ENCODE measurements at places on chromosomes 11 and 22. TPM values are rescaled to one million over a fixed set of nuclear protein-coding genes. Genes with fewer than 3 reads are reported as not detected.

The CRYBB2 gene
- not detected for total RNA-seq

GRCh38 chr11:68460741-68461574, at the start of gene PPP6R3:
Gene PPP6R3, plus strand, starts transcription at chr11:68460752. Its CDS starts 76,913 bp downstream, at chr11:68537665.
- DNase-seq = peak; percentile 34
- peaks cover 22% of the 10 kb centered on the region for H3K4me1 ChIP-seq
- H3K27me3 ChIP-seq = no peaks in the 10 kb centered on the region
- H3K36me3 ChIP-seq = no peaks in the 10 kb centered on the region
- H3K4me3 ChIP-seq = peak within 1 kb of the TSS; percentile 81
- peak within 1 kb of the TSS; percentile 92 for H3K27ac ChIP-seq

DNA sequence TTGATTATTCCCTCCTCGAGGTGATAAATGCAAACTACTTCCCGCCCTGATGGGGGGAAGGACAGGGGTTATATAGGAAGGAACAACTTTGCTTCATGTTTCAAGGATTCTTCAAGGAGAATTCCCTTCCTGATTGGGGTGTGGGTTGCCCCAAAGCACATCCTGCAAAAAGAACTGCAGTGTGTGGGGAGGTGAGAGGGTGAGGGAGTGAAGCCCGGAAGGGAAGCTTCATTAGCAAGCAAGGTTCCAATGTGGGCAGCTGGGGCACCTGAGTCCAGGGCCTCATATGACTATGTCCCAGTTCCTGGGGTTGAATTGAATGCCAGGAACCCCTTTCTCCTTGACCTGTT, 326.0 kb downstream of the MN1 start:
- H3K36me3 ChIP-seq = no peaks in the 10 kb centered on the region
- H3K4me3 ChIP-seq = no peak overlapping the region
- H3K27ac ChIP-seq = peak overlapping the region; percentile 79
- no peaks in the 10 kb centered on the region for H3K27me3 ChIP-seq

- no peaks in the 10 kb centered on the region for H3K27me3 ChIP-seq
- H3K36me3 ChIP-seq = no peaks in the 10 kb centered on the region
- H3K4me1 ChIP-seq = peaks cover 9% of the 10 kb centered on the region
These were observed 904 bp downstream of the SLC35F2 start for GRCh38 chr11:107857550-107858216.

DNA sequence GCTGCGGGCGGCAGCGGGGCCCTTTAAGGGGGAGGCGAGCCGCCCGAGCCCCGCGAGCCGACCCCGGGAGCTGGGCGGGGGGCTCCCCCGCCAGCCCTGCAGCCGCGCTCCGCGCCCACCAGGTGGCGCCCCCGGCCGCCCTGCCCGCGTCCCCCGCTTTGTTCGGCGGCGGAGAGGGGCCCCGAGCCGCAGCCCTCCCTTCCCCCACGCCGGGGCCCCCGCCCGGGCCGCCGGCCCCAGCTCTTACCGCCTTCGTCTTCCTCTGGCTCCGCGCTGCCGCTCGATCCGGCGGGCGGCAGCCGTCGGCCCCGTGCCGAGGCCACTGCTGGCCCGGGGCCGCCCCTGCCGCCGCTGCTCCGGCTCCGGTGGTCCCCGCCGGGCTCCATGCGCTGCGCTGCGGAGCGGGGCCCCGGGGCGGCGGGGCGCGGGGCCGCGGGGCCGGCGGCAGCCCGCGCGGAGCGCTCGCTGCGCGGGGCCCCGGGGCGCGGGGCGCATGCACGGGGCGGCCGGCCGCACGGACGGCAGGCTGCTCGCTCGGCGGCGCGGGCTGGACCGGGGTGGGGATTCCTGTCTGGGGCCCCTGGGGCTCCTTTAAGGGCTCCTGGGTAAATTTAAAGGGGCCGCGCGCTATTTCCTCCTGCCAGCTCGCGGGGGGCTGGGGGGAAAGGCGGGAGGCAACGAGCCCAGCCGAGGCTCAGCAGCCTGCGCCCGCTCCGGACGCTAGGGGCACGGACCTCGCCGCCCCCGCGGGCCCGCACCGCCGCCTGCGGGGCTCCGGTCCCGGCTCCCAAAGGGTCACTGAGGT, at the start of gene ZFTA:
Gene ZFTA, minus strand, starts transcription at position 539 of the 805 bp plus-strand sequence. Its CDS starts 153 bp downstream, at position 386.
- H3K36me3 ChIP-seq = no peaks in the 10 kb centered on the region
- H3K4me1 ChIP-seq = peaks cover 12% of the 10 kb centered on the region
- H3K4me3 ChIP-seq = peak within 1 kb of the TSS; percentile 82
- H3K27ac ChIP-seq = peak within 1 kb of the TSS; percentile 58

DNA sequence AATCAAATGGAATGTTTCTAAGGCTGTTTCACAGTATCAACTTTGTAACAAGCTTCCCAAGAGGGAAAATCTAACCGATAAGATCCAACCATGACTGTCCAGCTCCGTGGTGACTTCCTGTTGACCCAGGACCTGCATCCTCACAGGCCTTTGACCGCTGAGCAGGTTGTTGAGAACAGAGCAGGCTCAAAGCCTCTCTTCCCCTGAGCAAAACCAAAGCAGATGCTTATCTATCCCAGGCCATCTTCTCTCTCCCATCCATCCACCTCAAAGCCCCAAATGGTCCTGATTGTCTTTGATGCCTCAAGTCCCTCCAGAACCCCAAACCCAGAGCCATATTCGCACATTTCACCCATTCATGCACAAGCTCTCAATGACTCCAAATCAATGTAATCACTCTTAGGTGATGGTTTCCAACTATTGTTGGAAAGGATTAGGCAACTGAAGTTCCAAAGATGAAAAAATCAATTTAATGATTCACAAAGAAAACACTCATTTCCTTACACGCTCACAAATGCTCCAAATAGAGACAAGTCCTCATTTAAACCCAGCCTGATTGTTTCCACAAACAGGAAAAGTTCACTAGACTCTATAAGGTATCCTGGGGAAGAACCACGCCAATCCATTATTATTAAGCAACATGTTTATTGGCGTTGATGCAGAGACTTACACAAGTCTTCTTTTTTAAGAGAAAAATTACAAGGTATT, 48.7 kb downstream of the C11orf58 start:
- DNase-seq = peak; percentile 41
- peaks cover 40% of the 10 kb centered on the region for H3K4me1 ChIP-seq
- no peak overlapping the region for H3K4me3 ChIP-seq
- H3K36me3 ChIP-seq = no peaks in the 10 kb centered on the region
- H3K27me3 ChIP-seq = no peaks in the 10 kb centered on the region
- no peak overlapping the region for H3K27ac ChIP-seq

DNA sequence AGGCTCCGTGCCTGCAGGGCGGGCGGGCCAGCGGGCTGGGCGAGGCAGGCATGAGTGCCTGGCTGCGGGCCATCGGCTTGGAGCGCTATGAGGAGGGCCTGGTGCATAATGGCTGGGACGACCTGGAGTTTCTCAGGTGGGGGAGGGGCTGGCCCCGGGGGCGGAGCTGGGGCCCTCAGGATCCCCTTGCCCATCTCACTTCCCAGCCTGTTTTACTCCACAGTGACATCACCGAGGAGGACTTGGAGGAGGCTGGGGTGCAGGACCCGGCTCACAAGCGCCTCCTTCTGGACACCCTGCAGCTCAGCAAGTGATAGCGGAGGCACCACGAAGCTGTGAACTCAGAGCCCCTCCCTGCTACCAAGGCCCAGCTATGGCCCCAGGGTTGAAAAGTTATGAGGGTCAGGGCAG, 5.9 kb downstream of the PHOX2A start:
- peaks cover 26% of the 10 kb centered on the region for H3K36me3 ChIP-seq
- no peak overlapping the region for H3K27ac ChIP-seq

- no peaks in the 10 kb centered on the region for H3K27me3 ChIP-seq
- no peak overlapping the region for H3K27ac ChIP-seq
- DNase-seq = no peak
- H3K4me1 ChIP-seq = no peaks in the 10 kb centered on the region
- no peak overlapping the region for H3K4me3 ChIP-seq
- no peaks in the 10 kb centered on the region for H3K36me3 ChIP-seq
These were observed 131.2 kb upstream of the B3GAT1 start for GRCh38 chr11:134543241-134543640.

DNA sequence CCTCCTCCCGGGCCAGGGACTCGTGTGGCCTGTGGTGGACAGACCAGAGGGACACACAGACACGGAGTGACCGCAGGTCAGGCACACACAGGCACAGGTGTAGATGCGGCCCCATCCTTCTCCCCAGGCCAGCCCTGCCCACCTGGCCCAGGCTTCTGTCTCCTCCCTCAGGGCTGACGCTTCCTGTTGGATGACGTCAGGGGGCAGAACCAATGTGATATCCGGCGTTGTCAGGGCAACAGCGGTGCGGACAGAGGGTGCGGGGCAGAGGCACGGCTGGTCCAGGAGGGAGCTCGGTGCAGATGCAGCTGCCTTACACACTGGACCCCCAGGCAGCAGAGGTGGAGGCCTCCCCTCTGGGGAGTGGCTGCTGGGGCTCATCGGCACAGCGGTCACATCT, 2.9 kb upstream of the TUBGCP6 start:
- H3K4me1 ChIP-seq = peaks cover 40% of the 10 kb centered on the region
- no peak overlapping the region for H3K4me3 ChIP-seq
- DNase-seq = no peak
- no peaks in the 10 kb centered on the region for H3K36me3 ChIP-seq
- no peaks in the 10 kb centered on the region for H3K27me3 ChIP-seq
- peak overlapping the region; percentile 37 for H3K27ac ChIP-seq

GRCh38 chr22:31104869-31105268, 2.5 kb downstream of the SELENOM start:
- H3K27me3 ChIP-seq = no peaks in the 10 kb centered on the region
- peaks cover 31% of the 10 kb centered on the region for H3K4me1 ChIP-seq
- H3K27ac ChIP-seq = no peak overlapping the region
- DNase-seq = no peak
- no peak overlapping the region for H3K4me3 ChIP-seq
- H3K36me3 ChIP-seq = peaks cover 13% of the 10 kb centered on the region

- H3K4me3 ChIP-seq = no peak overlapping the region
- H3K4me1 ChIP-seq = no peaks in the 10 kb centered on the region
- H3K27ac ChIP-seq = no peak overlapping the region
- H3K27me3 ChIP-seq = peaks cover 2% of the 10 kb centered on the region
These were observed 1.9 kb downstream of the OR52K1 start for GRCh38 chr11:4484310-4484709.

- DNase-seq = no peak
- H3K36me3 ChIP-seq = no peaks in the 10 kb centered on the region
- no peak overlapping the region for H3K27ac ChIP-seq
These were observed 13.3 kb upstream of the ZNF280A start for GRCh38 chr22:22533417-22533816.

GRCh38 chr11:83659466-83659865, 373.3 kb upstream of the CCDC90B start:
- H3K36me3 ChIP-seq = no peaks in the 10 kb centered on the region
- no peaks in the 10 kb centered on the region for H3K27me3 ChIP-seq
- no peak overlapping the region for H3K4me3 ChIP-seq
- H3K4me1 ChIP-seq = peaks cover 17% of the 10 kb centered on the region
- no peak for DNase-seq

- no peak for DNase-seq
- no peaks in the 10 kb centered on the region for H3K27me3 ChIP-seq
- no peak overlapping the region for H3K4me3 ChIP-seq
- peaks cover 4% of the 10 kb centered on the region for H3K4me1 ChIP-seq
- H3K36me3 ChIP-seq = no peaks in the 10 kb centered on the region
These were observed 76.4 kb downstream of the GGTLC2 start for GRCh38 chr22:22720724-22721261.

The ELMOD1 gene
- total RNA-seq = 0.34 TPM

The BARX2 gene
- not detected for total RNA-seq

The FAM227A gene
- total RNA-seq = 3.4 TPM

The GAL gene
- total RNA-seq = 26.3 TPM
